Lung (tissue), 17 donors: ENCODE measurements at places on chromosomes 5 and 9. TPM values are rescaled to one million over a fixed set of nuclear protein-coding genes. Genes with fewer than 3 reads are reported as not detected.

Gene FSTL4
- 0.26 TPM for total RNA-seq

DNA sequence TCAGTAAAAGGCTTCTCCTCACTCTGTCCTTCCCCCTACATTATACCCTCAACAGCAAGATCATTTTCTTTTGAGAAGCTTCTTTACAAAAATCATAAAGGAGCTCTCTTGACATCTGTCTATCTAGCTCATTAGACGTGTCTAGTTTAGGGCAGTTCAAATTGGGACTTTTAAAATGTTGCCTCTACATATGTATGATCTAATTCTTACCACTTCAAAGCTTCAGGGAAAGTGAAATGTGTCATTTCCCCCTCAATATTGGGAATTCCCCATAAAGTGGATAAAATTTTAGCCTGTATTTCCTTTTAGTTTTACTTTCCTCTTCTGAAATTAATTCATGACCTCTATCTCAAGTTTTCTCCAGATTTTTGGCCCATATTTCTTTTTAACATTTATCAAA lies 323.7 kb downstream of the ARRDC3 start:
- H3K27me3 ChIP-seq, result no peaks in the 10 kb centered on the region
- no peak for DNase-seq
- H3K4me3 ChIP-seq, result no peak overlapping the region
- no peak overlapping the region for H3K27ac ChIP-seq
- H3K4me1 ChIP-seq, result no peaks in the 10 kb centered on the region

Gene CENPH
- 4.2 TPM for total RNA-seq

Gene INSL4
- total RNA-seq, result not detected

Gene EEIG1
- total RNA-seq, result 49.6 TPM

Gene TAF11L10
- not detected for total RNA-seq

Gene ELOVL7
- 4.5 TPM for total RNA-seq

DNA sequence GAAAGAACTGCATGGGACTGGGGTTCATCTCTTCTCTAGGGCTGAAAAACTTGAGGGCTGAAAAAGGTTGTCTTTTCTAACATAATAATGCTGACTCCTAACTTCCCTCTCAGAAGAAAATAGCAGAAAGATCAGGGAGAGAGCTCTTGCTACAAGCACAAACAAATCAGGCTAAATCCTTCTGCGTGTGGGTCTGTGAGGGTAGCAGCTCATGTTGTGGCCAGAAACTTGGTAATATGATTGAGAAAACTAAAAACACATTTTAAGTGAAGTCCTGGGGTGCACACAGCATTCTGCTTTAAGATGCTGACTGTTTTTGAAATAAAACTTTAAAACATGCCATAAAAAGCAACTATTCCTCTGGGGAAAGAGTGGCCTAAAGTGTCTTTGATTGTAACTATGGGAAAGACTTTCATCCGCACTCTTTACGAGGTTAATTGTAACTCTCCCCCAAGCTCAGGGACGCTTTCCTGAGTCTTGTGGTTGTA lies 56.7 kb downstream of the SAXO1 start:
- no peaks in the 10 kb centered on the region for H3K27me3 ChIP-seq
- peaks cover 46% of the 10 kb centered on the region for H3K4me1 ChIP-seq
- peak; percentile 47 for DNase-seq
- no peak overlapping the region for H3K27ac ChIP-seq
- no peaks in the 10 kb centered on the region for H3K36me3 ChIP-seq

Gene CDH12
- 3.7 TPM for total RNA-seq

Gene TMEM171
- total RNA-seq, result 0.34 TPM

GRCh38 chr9:127963359-127964064 lies 17.3 kb downstream of the EEIG1 start:
- H3K36me3 ChIP-seq, result no peaks in the 10 kb centered on the region
- DNase-seq, result no peak
- H3K27ac ChIP-seq, result no peak overlapping the region

- no peaks in the 10 kb centered on the region for H3K4me1 ChIP-seq
- H3K36me3 ChIP-seq, result no peaks in the 10 kb centered on the region
- no peak overlapping the region for H3K27ac ChIP-seq
- no peaks in the 10 kb centered on the region for H3K27me3 ChIP-seq
- no peak for DNase-seq
Measured at GRCh38 chr5:107817951-107818350, 147.2 kb upstream of the EFNA5 start.

DNA sequence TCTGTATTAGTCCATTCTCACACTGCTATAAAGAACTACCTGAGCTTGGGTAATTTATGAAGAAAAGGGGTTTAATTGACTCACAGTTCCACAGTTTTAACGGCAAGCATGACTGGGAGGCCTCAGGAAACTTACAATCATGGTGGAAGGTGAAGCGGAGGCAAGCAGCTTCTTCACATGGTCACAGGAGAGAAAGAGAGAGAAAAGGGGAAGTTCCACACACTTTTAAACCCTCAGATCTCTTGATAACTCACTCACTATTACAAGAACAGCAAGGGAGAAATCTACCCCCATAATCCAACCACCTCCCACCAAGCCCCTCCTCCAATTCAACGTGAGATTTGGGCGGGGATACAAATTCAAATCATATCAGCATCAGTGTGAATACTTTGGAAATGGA lies 133.4 kb upstream of the SLC30A5 start:
- no peaks in the 10 kb centered on the region for H3K27me3 ChIP-seq
- no peak overlapping the region for H3K27ac ChIP-seq
- H3K36me3 ChIP-seq, result no peaks in the 10 kb centered on the region

DNA sequence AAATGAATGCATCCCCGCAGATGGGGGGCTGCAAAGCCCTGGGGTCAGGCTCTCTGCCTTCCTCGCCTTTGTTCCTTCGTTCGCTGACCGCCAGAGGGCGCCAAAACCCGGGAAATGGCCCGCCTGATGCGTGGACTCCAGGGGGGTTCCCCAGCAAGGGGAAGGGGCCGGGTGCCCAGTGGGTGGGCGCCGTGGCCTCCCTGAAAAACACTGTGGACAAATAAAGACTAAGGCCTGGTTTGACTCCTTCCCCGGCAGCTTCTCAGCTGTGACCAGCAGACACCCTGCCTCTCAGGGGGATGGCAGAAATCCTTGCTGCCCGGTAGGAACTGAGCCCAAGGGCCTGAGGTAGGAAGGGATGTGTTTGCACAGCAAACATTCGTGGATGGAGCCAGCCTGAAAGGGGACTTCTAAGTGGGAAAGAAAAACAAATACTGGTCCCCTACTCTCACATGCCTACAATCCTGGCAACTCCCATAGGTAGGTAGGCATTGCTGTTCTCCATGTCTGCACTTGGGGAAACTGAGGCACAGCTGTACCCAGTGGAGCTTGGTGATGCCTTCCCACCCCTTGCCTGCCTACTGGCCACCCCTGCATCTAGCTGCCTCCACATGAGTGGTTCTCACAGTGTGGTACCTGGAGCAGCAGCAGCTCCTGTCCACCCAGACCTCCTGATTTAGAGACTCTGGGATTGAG lies 57.7 kb downstream of the DUSP1 start:
- H3K4me1 ChIP-seq, result peaks cover 31% of the 10 kb centered on the region
- no peak overlapping the region for H3K27ac ChIP-seq
- H3K36me3 ChIP-seq, result no peaks in the 10 kb centered on the region
- H3K27me3 ChIP-seq, result no peaks in the 10 kb centered on the region

GRCh38 chr5:115022303-115022702 lies 147.4 kb downstream of the TRIM36 start:
- DNase-seq, result no peak
- no peaks in the 10 kb centered on the region for H3K4me1 ChIP-seq
- H3K27me3 ChIP-seq, result no peaks in the 10 kb centered on the region

Gene SMC2
- 7.3 TPM for total RNA-seq

DNA sequence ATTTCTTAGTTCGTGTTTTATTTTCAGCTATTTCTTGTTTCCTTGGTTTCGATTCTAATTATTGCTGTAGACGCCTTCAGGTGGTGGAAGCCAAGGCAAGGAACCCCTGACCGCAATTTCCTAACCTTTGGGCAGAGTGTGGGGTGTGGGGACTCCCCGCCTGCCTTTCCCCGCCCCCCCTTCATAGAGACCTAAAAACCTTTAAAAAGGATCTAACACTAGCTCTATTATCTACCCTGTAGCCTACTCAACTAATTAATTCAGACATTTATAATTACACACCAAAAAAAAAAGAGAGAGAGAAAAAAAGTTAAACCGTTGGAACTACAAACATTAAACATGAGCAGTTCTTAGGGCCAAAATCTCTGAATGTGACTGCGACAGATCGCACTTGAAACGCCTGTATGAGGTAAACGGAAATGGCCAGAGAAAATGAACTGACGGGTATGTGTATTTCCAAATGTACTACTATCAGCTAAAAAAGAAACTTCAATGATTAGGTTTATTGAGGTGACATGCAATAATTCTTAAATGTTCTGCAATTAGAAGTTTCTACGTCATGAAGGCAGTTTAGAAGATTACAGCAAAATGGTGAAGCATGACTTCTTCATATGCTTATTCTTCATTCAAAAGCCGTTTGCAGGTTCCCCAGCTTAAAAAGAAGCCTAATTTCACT lies 19.0 kb upstream of the FER start:
- H3K27ac ChIP-seq, result peak overlapping the region; percentile 85
- H3K27me3 ChIP-seq, result no peaks in the 10 kb centered on the region
- no peaks in the 10 kb centered on the region for H3K36me3 ChIP-seq
- peak overlapping the region; percentile 86 for H3K4me3 ChIP-seq
- peaks cover 21% of the 10 kb centered on the region for H3K4me1 ChIP-seq
- peak; percentile 73 for DNase-seq

GRCh38 chr5:82386576-82386975 lies 108.4 kb upstream of the RPS23 start:
- no peak overlapping the region for H3K4me3 ChIP-seq
- no peaks in the 10 kb centered on the region for H3K36me3 ChIP-seq
- H3K27me3 ChIP-seq, result no peaks in the 10 kb centered on the region
- peaks cover 13% of the 10 kb centered on the region for H3K4me1 ChIP-seq

Gene FAXDC2
- total RNA-seq, result 21.0 TPM

GRCh38 chr9:80948066-80948465 lies 741.3 kb downstream of the TLE1 start:
- no peak for DNase-seq

GRCh38 chr5:160649304-160649703 lies 202.7 kb downstream of the ATP10B start:
- no peaks in the 10 kb centered on the region for H3K27me3 ChIP-seq
- DNase-seq, result peak; percentile 4
- H3K4me3 ChIP-seq, result no peak overlapping the region
- no peak overlapping the region for H3K27ac ChIP-seq
- no peaks in the 10 kb centered on the region for H3K36me3 ChIP-seq
- H3K4me1 ChIP-seq, result no peaks in the 10 kb centered on the region
